ENCODE measurements at places on chromosomes 1 and 21. TPM values are rescaled to one million over a fixed set of nuclear protein-coding genes. Genes with fewer than 3 reads are reported as not detected.

GRCh38 chr21:18832950-18833349 lies 429.4 kb upstream of the TMPRSS15 start:
- DNase-seq: no peak

- DNase-seq: no peak
Observed at GRCh38 chr1:21524686-21525339, 15.6 kb downstream of the ALPL start.

- no peak for DNase-seq
Observed at GRCh38 chr1:210201681-210202080, 30.9 kb upstream of the SERTAD4 start.

DNA sequence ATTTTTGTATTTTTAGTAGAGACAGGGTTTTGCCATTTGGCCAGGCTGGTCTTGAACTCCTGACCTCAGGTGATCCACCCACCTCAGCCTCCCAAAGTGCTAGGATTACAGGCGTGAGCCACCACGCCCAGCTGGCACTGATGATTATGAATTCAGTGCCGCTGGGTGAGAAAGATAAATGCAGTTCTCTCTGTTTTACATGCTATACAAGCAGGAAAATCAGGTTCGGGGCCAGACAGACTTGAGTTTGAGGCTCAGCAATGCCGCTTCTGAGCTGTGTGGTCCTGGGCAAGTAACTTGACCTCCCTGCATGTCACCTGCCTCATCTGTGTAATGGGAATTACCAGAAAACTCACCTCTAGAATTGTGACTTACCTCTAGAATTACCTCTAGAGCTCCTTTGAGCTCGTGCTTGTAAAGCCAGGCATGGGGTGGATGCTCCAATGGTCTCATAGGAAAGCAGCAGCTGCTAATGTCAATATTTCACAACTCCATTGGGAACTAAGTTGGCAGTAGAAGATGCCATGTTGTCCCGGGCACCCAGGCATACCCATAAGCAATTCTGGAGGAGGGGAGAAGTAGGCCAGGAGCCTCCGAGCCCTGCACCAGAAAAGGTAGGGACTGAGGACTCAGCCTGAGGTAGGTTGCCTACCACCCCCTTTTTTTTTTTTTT lies 119.8 kb upstream of the SLC25A33 start:
- no peak for DNase-seq

- no peak for DNase-seq
Observed at GRCh38 chr1:196259316-196259715, 348.9 kb downstream of the KCNT2 start.

The TINAGL1 gene
- total RNA-seq: 1,807 TPM

DNA sequence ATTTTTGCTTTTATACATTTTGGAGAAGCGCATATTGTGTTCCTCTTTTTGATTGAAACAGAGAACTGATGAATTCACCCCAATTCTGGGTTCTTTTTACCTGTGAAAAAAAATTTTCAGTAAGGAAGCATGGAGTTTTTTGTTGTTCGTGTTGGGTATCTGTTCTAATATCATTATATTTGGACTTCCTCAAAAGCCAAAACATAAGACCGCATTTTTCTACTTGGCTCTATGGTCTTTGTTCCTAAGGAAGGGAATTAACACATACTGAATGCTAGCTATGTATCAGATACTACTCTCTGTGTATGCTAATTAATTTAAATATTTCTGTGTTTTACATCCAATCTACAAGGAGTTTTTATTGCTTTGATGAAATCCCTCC lies 12.9 kb downstream of the EPB41 start:
- no peak for DNase-seq

The C1orf210 gene
- not detected for total RNA-seq

- no peak for DNase-seq
Observed at GRCh38 chr1:54324251-54325140, 81.7 kb downstream of the SSBP3 start.

- DNase-seq: no peak
Observed at GRCh38 chr1:99992760-99993467, 23.1 kb downstream of the SLC35A3 start.

DNA sequence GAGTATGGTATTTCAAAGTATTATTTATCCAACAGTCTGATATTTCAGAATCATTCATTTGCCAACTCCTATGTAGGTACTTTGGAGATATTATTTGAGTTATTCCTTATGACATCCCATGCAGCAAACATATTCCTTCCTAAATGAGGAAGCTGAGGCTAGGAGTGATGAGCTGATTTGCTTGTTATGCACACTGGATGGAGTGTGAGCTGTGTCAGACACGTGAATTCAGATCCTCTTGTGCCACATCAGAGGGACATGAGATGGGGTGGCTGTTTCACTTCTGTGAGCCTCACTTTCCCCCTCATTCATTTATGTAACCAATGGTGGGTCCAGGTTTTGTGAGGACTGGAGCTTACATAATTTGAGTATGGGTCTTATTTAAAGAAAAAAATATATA lies 215.9 kb downstream of the DISC1 start:
- no peak for DNase-seq

GRCh38 chr1:60065199-60065598 lies 8.4 kb downstream of the C1orf87 start:
- no peak for DNase-seq

The RGS18 gene
- 3.0 TPM for total RNA-seq

The FNBP1L gene
- 12.6 TPM for total RNA-seq

All from ascending aorta (tissue), 2 donors.